Panc1 (cell line): ENCODE measurements at places on chromosomes 5 and 9.
A peak's percentile ranks its signal among the peaks of the same experiment; 100 is the strongest.

DNA sequence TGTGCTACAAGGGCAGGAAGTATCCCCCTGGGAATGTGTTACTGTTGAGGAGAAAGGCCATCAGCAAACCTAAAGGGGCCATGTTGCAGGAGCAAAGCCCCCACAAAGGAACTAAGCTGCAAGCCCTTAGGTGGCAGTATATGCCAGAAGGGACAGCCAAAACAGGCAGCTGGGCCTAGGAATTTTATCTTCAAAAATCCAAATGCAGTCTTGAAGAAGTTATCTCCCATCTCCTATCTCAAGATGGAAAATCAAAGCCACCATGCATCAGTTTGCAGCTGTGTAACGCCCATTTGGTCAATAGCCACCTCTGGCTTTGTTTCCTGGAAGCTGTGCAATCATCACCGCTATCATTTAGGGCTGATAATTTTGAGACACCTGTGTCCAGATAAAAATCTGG is 400.3 kb downstream of the ARHGEF28 start:
- DNase-seq = no peak

GRCh38 chr9:123960366-123960765 is 30.4 kb upstream of the DENND1A start:
- DNase-seq = no peak

GRCh38 chr5:17302604-17303003 is 85.2 kb downstream of the BASP1 start:
- no peak for DNase-seq

- no peak for DNase-seq
Measured at GRCh38 chr5:100469767-100470166, 65.4 kb upstream of the FAM174A start.

GRCh38 chr5:89072842-89073672 is 190.1 kb upstream of the MEF2C start:
- no peak for DNase-seq

GRCh38 chr9:91197232-91198181 is 164.2 kb downstream of the AUH start:
- DNase-seq = peak; percentile 62

GRCh38 chr5:111942201-111942600 is 185.2 kb upstream of the NREP start:
- no peak for DNase-seq

- DNase-seq = no peak
Measured at GRCh38 chr9:68495247-68495646, 45.4 kb downstream of the TMEM252 start.

DNA sequence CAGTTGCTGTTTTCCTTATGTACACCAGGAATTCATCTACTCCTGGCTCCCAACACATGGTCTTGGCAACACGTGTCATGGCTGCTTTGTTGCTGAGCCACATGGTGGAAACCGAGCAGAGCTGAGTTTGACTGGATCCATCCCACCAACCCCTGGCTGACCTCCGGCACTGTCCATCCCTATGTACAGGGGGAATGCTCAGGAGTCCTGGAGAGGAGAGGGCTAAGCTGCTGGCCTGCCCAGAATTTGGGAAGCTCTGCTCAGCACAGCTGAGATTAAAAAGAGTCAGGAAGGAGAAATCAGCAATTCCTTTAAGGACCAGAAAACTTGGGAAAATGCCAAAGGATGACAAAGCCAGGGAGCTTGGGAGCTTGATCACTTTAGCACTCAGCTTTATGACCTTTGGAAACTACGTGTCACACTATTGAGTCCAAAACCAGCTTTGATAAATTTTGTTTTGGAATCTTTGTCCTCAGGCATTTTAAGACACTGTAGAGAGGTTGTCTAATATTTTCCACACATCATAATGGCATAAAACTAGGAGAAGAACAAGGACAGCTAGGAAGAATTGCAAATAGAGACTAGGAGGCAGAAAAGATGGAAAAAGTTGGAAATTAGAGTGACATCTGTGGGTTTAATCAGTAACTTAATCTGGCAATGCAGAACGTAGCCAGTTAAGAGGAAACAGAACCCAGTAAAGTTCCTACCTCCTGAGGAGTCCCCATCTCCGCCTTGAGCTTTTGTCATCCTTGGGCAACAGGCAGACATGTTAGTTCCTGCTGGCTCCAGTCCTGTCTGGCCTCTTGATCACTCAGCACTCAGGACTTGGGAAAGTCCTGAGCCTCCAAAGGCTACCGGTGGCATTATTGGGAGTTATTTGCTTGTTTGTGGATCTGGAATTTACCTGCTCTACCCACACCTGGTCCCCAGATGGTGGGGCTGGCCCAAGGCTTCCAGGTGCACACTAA is 62.5 kb upstream of the PLPP1 start:
- DNase-seq = no peak

DNA sequence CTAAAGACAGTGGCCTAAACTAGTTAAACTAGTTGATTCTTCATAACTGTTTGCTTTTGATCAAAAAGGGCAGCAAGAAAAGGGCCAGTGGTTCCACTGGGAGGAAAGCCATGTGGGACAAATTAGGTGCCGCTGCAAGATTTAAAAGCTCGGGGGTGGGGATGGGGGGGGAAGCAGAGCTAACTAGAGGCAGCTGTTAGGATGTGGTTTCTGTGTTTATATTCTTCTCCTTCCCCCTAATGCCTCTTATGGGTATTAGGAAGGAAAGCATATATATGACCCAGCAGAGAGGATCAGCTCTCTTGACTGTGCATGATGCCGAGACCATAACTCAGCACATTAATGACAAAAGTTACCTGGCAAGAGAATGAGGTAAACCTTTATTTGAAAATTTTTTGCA is 65.7 kb downstream of the EFNA5 start:
- DNase-seq = no peak

DNA sequence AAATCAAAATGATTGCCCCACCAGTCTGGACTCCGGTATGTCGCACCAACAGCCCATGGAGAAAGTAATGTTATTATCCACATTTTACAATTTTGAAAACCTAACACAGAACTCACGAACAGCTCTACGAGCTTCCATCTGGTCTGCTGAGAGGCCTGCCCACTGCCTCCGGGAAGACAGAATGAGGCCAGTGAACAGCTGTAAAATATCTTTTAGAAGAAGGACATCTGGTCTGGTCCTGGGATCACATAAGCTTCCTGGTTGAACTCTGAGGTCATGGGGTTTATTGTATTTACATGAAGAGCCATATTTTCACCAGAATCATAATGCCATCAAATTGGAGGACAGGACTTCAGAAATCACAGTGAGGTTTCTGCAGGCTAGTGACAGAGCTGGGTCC is 89.0 kb downstream of the FRMD3 start:
- DNase-seq = no peak

DNA sequence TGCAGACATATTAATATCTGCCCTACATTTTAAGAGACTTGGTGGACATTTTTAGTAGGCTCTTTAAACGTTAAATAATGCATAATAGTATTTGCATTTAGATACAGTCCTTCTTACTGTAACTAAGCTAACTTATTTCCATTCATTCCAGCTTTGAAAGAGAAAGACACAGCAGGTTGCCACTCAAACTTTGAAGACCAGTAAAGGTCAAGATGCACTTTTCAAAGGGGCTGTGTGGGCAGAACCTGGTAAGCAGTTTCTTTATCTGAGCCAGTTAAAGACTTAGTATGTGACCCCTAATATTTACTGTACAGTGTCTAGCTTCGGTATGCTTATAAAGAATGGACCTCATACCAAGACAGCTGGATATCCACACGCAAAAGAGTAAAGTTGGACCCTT is 20.8 kb downstream of the PLGRKT start:
- DNase-seq = no peak

DNA sequence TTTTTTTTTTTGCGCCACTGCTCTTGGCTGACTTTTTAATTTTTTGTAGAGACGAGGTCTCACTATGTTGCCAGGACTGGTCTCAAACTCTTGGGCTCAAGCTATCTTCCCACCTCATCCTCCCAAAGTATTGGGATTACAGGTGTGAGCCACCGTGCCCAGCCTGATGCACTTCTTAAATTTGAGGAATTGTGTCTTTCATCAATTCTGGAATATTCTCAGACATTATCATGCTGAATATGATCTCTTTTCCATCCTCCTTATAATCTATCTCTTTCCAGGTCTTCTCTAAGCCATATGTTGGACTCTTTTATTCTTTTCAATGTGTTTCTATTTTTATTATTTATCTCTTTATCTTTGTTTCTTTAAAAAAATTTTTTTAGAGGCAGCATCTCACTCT is 196.2 kb upstream of the IER5L start:
- DNase-seq = no peak

GRCh38 chr5:149550594-149551226 is 529 bp downstream of the CSNK1A1 start:
- DNase-seq = no peak

DNA sequence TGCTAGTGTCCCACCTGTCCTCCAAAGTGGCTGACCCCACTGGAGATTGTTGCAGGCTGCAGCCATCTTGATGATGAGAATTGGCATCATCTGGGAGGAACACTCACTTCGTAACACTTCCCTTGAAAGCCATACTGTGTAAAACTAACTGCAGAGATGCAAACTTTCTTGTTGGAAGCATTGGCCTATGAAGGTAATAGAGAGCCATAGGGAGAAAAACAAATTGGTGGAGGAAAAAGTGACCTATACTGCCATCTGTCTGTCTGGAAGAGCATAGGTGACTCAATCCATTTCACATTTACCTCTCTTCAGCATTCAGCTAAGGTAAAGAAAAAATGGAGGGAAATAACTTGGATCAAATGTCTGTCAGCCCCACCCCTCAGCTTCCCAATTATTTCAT is 473.4 kb downstream of the NTRK2 start:
- peak; percentile 18 for DNase-seq

DNA sequence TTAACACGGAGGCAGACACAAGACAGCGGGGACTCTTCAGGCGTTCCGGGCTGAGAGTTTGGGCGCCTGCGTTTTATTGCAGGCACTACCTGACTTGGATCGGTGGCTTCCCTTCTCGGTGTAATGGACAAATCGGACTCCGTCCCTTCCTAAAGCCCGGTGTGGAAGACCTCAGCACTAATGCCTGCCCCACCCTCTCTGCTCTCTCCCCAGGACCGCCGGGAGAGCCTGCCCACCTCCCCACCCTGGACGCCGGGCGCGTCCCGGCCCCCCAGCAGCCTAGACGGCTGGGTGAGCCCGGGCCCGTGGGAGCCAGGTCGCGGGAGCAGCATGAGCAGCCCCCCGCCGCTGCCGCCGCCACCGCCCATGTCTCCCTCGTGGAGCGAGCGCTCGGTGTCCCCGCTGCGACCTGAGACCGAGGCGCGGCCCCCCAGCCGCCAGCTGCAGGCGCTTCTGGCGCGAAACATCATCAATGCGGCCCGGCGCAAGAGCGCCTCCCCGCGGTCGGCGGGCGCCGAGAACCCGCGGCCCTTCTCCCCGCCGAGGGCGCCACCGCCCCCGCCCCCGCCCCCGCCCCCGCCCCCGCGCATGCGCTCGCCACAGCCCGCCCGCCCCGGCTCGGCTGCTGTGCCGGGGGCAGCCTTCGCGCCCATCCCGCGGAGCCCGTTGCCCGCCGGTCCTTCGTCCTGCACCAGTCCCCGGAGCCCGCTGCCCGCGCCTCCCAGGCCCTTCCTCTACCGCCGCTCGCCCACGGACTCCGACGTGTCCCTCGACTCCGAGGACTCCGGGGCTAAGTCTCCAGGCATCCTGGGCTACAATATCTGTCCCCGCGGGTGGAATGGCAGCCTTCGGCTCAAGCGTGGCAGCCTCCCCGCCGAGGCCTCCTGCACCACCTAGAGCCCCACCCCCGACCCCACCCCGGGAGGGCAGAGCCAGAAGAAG is 4.6 kb upstream of the MYOZ3 start:
- DNase-seq = no peak

- no peak for DNase-seq
Measured at GRCh38 chr9:128495804-128496417, 8.6 kb upstream of the GLE1 start.

GRCh38 chr9:91949392-91949945 is 559 bp downstream of the ROR2 start:
- DNase-seq = no peak

- DNase-seq = peak; percentile 54
Measured at GRCh38 chr5:115343855-115344254, 47.4 kb upstream of the CCDC112 start.

- peak; percentile 41 for DNase-seq
Measured at GRCh38 chr9:137445275-137445807, 4.2 kb upstream of the ENTPD8 start.

DNA sequence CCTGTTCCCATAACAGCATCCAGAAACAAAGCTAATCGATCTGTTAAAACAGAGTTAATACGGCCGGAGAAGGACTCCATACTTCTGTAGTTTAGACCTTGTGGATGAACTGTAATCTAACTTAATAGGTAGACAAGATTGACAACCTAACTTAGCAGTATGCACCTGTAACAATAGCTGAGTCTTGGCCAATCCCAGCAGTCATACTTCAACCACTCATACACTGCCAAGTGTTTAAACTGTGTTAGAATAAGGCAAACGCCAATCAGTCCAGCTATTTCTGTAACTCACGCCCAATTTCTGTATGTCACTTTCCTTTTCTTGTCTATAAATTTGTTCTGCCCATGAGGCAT is 33.7 kb upstream of the MACIR start:
- no peak for DNase-seq

- no peak for DNase-seq
Measured at GRCh38 chr5:36108758-36109460, 42.2 kb upstream of the UGT3A2 start.

DNA sequence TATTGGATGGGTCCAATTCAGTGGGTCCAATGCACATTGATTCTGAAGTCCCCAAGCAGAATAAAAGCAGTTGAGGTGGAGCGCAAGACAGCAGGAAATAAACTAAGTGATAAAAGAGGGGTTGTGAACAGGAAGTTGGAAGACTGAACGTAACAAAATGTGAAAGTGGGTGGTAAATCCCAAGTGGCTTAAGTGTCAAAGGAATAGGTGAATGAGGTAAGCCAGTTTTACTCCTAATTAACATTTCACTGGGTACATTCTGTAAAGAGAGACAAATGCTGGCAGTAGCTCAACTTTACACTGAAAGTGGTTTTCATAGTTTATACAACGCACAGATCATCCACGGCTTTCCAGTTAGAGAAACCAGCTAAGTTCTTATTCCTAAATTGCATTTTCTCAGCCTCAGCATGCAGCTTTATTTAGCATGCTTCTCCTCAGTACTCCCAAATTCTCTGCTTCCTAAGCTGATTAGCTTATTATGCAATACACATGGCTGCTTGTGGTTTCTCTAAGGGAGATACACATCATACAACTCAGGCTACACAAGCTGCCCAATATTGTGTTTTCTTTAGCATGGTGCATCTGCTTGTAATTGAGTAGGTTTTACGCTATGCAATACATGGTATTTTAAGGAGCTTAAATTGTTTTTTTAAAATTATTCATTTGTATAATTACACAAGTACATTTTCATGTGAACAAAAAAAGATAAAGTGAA is 34.2 kb upstream of the HSD17B4 start:
- DNase-seq = no peak

DNA sequence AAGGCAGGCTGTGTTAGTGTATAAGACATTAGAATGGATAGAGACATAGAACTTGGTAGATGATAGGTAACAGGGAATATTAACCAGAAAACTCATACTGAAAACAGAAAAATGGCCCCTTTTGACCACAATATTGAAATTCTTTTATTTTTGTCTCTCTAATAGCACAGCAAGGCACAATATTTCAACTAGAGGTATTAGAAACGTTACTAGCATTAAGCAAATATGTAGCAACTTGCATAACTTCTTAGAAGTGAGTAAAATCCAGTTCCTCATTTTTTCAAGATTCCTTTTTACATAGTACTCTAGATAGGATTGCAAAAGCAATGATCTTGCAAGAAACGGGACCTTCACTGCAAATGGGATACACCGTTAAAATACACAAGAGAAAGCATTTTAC is 102.7 kb upstream of the VCAN start:
- no peak for DNase-seq

GRCh38 chr5:35664584-35664983 is 46.9 kb downstream of the SPEF2 start:
- no peak for DNase-seq

GRCh38 chr5:143453720-143454119 is 50.2 kb upstream of the NR3C1 start:
- no peak for DNase-seq
